ENCODE measurements at places on chromosomes 3 and 15. TPM values are rescaled to one million over a fixed set of nuclear protein-coding genes. Genes with fewer than 3 reads are reported as not detected.

The ISG20 gene
- total RNA-seq, result 24.9 TPM

The AP3B2 gene
- total RNA-seq, result 0.44 TPM

The PAK2 gene
- total RNA-seq, result 73.8 TPM

The GCHFR gene
- total RNA-seq, result 32.9 TPM

The OXTR gene
- total RNA-seq, result 1.0 TPM

The CIB2 gene
- total RNA-seq, result 2.8 TPM

The XCR1 gene
- total RNA-seq, result not detected

The CFAP100 gene
- total RNA-seq, result not detected

All from activated CD8-positive, alpha-beta memory T cell treated with anti-CD3 and anti-CD28 coated beads for 36 hours (primary cell).